ENCODE measurements at places on chromosomes 13 and 19.

GRCh38 chr19:48813123-48813913 lies 2.5 kb upstream of the BCAT2 start:
- DNase-seq: no peak

- no peak for DNase-seq
Observed at GRCh38 chr13:37094099-37094498, 11.4 kb downstream of the CSNK1A1L start.

- no peak for DNase-seq
Observed at GRCh38 chr13:75635101-75635827, 866 bp upstream of the LMO7 start.

- DNase-seq: no peak
Observed at GRCh38 chr13:99323488-99323887, 16.3 kb upstream of the GPR183 start.

DNA sequence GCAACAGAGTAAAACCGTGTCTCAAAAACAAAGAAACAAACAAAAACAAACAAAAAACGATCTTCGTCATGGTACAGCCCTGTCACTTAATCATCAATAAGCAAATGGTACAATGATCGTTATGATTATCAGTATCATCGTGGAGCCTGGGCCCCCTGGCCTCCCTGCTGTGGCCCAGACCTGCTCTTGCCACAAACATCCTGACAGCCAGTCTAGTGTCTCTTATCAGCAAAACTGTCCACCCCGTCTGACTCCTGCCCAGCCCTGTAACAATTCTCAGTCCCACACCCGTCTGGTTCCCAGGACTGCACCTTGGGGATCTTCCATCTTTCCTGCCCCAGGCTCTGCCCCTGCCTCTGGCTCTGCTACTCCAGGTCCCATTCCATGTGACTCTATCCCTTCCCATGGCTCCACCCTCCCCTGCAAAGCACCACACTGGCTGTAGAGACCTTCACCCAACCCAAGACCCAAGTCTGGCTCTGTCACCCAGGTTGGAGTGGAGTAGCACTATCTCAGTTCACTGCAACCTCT lies 5.7 kb downstream of the ZNF653 start:
- DNase-seq: no peak

- no peak for DNase-seq
Observed at GRCh38 chr13:25581351-25581750, 209.6 kb downstream of the ATP8A2 start.

- no peak for DNase-seq
Observed at GRCh38 chr13:27917121-27917947, 2.5 kb upstream of the PDX1 start.

GRCh38 chr19:31110336-31110735 lies 238.9 kb downstream of the TSHZ3 start:
- DNase-seq: no peak

DNA sequence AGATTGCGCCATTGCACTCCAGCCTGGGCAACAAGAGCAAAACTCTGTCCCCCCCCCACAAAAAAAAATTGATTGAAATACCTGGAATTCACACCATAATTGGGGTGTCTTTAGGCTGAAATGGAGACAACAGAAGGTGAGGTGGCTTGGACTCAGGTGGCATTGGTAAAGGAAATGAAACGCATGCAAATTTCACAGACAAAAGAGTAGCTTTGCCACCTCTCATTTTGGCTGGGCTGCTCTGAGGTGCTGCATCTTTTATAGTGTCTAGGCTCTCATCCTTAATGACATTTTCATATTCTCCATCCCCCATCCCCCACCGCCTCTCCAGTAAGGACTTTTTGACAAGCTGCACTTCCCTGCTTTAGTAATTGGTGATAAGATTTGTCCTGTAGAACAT lies 6.9 kb downstream of the UBE2L5 start:
- no peak for DNase-seq

GRCh38 chr13:98041081-98041820 lies 87.8 kb downstream of the IPO5 start:
- no peak for DNase-seq

DNA sequence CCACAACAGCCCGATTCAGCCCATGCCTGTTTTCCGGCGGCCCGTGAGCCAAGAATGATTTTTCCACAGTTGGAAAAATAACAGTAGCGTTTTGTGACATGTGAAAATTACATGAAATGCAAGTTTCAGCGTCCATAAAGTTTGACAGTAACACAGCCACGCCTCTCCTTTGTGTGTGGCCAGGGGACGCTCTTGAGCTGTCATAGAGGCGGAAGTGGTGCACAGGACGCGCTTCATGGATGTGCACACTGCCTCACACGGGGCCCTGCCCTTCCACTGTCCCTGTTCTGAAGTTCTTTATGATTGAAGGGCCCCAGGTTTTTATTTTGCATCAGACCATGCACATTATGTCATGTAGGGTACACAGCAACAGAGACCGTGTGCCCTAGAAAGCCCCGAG lies 12.4 kb upstream of the ELAVL1 start:
- DNase-seq: no peak

DNA sequence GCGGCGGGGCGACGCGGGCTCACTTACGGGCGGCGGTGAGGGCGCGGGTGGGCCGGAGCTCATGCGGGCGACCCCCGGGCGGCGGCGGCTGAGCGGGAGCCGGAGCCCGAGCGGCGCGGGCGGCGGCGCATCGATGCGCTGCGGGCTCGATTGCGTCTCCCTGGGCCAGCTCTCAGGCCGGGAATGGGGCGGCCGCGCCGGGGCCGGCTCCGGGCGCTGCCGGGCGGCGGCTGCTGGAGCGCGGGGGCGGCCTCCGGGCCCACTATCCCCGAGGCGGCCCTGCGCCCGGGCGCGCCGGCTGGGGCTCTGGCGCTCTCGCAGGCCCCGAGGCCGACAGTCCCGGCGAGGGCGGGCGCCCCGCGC lies 1.4 kb upstream of the TSHZ3 start:
- DNase-seq: no peak

- DNase-seq: no peak
Observed at GRCh38 chr13:108827646-108828045, 198.2 kb downstream of the MYO16 start.

DNA sequence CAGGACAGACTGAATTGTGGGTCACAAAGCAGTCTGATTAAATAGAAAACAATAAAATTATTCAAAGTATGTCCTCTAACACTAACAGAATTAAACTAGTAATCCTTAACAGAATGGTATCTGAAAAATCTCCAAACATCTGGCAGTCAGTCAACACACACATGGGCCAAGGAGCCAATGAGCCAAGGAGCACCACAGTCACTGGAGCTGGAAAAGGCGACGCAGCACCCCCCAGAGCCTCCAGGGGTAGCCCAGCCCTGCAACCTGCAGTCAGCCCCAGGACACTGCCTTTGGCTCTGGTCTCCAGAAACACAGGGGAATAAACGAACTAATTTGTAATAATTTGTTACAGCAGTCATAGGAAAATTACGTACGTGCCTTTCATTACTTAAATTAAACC lies 12.3 kb downstream of the TUBGCP3 start:
- DNase-seq: no peak

- peak; percentile 66 for DNase-seq
Observed at GRCh38 chr19:3154957-3155736, 19.3 kb downstream of the GNA15 start.

GRCh38 chr19:5364674-5365073 lies 24.1 kb upstream of the PTPRS start:
- no peak for DNase-seq

DNA sequence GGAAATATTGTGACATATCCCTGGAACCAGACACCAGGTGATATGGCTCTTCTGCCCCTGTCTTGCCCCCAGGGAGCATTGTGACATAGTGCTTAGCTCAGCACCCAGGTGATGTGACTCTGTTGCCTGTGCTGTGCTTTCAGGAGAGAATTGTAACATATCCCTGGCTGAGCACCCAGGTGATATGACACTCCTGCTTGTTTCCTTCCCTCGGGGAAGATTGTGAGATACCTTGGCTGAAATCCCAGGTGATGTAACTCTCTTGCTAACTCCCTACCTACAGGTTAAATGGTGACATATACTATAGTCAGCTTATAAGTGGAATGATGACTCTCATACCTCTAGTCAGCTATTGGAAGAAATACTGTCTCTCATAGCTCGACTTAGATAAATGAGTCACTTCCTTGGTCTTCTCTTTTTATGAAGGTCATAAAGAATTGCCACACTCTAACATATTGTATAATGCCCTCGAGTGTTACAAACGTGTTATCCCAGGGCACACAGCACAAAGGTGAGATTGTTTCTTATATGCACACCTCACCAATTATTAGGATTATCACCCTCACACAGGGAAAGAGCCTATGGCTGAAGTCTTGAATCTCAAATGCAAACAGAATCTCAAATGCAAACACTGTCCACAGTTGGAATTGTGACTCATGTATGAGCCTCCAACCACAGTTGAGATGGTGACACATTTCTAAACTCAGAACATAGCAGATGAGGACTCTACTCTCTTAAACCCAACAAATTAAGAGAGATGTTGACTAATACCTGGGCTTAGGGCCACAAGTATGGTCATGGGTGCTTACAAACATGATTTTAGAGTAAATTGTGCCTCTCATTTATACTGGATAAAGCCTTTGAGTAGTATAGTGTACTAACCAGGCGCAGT lies 32.7 kb upstream of the ZNF254 start:
- DNase-seq: peak; percentile 70

DNA sequence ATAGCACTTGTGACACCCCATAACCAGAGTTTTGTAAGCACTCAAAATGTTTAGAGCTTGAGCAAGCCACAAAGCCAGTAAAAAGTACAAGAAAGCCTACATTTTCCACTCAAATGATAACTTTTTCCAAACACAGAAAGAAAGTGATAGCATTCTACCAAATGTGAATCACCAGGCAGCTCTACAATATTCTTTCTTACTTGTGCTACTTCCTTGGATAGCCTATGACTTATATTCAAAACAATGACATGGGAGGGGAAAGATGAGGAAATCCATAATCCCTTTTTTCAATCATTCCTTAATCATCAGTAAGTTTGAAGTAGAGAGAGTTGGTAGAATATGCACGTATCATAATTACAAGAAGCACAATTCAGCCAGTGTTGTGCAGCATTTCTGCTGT lies 650.8 kb upstream of the PCDH9 start:
- DNase-seq: no peak

GRCh38 chr13:75932636-75933035 lies 296.5 kb downstream of the LMO7 start:
- DNase-seq: no peak

DNA sequence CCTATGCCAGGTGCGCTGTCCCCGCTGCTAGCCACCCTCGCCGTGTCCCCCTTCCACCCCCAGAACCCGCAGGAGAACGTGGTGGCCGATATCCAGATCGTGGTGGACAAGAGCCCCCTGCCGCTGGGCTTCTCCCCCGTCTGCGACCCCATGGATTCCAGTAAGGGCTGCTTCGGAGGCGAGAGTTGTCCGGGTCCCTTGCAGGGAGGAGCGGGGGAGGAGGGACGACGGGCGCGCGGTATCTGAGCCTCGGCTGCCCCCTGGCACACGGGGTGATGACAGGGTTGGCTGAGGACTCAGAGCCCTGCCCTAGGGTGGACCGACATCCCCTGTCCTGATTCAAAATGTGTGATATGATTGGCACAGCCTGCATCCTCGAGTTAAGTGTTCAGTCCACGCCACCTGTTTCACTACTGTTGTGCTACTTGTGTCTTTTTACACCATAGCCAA lies 653 bp downstream of the MVB12A start:
- DNase-seq: no peak

DNA sequence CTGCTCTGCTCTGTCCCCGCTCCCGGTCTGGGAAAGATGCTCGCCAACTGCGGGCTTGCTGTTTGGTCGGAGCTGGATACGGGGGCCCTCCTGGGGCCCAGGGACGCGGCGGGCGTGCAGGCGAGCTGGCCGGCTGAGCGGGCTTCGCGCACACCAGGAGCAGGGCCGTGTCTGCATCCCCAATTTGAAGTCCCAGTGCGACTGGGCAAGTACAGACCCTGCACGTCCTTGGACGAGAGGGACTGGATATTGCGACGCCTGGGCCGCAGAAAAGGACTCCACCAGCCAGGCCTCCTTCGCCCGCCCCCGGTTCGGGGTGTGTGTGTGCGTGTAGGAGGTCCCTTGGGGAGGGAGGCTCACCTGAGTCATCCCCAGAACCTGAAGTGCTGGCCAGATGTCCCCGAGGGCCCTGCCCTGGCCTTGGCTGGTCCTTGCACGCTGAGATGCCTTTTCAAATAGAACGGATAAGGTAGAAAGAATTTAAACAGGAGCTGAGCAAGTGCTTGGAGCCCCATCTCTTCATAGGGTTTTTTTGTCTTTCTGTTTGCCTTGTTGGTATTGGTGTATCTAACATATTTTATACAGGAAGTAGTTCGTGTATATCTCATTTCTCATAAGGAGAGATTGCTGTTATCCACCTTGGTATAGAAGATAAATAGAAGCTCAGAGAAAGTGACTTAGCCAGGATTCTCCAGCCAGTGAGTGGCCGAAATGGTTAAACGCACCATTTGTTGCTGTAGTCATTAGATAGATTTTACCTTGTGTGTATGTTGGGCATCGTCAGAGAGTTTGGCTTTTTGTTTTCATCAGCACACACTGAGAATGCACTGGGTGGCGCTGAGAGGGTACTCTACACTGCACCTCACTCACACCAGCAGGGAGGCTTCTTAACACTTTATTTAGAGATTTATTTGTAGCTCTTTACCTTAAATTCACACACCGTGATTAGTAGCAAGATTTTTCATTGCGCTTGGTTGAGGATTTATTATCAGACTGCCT lies 1.1 kb downstream of the NAXD start:
- DNase-seq: no peak

DNA sequence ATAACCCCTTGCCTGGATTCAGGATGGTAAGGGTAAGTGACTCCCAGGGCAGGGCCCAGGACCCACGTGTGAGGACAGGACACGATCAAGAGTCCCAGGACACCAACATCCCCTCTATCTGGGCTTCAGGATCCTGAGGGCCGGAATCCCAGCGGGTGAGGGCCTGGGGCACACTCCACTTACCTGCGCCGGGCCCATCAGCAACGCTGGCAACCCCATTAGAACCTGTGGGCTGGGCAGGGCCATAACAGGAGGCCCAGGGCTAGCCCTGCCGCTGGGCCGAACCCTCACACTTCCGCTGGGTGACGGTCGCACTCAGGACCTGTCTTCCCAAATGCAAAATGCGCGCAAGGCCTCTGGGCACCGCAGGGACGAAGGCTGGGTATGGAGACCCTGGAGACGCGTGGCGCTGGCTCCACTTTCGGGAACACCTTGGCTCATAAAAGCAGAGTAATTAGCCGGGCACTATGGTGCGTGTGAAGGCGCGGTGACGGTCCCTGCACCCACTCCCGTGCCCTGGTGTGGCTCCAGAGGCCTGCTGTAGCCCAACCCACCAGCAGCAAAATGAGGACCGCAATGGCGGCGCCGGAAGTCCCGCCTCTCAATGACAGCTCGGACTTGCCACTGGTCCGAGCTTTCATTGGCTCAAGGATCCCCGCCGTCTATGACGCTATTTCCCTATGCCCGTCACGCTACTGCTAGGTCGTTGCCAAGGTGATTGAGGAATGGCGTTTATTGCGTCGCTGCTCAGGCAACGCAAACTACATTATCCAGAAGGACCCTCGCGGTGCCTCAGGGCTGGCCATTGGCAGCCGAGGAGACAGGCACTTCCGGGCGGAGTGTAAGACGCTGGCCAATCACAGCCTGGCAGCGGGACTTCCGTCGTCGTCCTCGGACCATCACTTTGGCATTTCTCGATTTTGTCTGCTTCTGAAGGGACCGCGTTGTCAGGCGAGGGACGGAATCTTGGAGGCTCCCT lies at the start of gene ZNF132:
TSS of gene ZNF132 (minus strand) at position 578 of the 979 bp plus-strand sequence. CDS start at position 246, 332 bp downstream.
- peak; percentile 100 for DNase-seq
